ENCODE measurements at places on chromosomes 2 and 18. TPM values are rescaled to one million over a fixed set of nuclear protein-coding genes. Genes with fewer than 3 reads are reported as not detected.
A peak's percentile ranks its signal among the peaks of the same experiment; 100 is the strongest.

DNA sequence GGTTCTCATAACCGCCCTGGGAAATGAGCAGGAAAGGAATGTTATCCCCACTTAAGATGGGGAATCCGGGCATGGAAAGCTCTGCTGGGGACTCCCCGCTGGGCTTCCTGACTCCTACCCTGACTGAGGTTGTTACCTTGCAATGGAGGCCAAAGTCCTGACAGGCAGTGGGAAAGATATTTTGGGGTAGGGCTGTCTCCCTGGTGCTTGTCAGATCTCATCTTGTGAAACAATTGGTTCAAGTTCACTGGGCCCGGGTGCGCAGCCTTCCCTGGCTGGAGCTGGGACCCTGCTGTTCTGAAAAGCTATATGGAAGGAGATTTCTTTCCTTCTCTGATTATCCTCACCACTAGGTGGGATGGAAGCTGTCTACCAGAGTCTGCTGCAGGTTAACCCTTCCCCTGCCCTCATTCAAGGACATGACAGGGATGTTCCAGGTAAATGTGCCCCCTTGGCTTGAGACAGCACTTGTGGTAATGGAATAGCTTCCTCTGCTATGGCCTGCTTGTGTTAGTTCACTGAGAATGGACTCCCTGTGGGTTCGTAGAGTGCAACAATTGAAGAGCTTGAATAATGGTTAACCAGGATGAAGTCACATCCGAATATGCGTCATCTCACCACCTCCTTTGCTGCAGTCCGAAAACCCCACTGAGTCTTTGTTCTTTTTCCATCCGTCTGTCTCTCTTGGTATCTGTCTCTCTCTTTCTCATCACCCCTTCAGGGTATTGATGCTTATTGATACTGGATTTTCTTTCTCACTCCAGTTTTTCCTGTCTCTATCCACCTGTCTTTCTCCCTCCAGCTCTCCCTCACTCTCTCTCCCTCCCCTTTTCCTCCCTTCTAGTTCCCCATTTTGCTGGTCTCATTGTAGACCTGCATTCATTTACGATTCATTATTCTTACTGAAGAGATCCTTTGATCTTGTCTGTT is 67.8 kb upstream of the EPAS1 start:
- peak; percentile 90 for DNase-seq

DNA sequence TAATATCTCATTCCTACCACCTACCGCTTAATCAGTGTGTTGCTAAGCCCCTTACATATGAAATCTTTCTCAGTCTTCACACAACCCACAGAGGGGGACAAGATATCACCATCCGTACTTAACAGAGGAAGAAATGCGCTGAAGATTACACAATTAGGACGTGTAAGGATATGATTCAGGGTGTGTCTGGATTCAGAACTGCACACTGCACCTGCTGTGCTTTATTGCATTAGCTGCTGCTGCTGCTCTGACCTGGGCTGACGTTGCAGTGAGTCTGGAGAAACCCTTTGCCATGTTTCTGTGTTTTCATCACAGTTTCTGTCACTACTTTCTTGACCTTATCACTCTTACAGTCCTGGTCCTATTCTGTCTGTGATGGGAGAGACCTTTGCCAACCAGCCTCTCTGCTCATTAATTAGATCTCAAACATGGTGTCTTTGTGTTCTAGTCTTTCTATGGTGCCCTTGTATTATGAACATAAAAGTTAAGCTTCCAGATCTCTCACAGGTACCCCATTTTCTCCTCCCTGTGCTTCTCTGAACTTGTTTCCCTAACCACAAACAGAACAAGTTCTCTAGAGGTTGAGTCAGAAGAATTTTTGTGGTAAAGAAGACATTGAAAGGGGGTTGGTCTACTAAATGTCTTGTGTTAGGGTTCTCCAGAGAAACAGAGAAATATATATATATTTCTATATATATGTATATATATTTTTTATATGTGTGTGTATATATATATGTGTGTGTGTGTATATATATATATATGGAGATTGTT is 92.9 kb upstream of the CYP1B1 start:
- DNase-seq, result peak; percentile 87

GRCh38 chr2:7011356-7012083 is 94.3 kb downstream of the RNF144A start:
- peak; percentile 100 for DNase-seq

The TMEM87B gene
- total RNA-seq, result 27.2 TPM

DNA sequence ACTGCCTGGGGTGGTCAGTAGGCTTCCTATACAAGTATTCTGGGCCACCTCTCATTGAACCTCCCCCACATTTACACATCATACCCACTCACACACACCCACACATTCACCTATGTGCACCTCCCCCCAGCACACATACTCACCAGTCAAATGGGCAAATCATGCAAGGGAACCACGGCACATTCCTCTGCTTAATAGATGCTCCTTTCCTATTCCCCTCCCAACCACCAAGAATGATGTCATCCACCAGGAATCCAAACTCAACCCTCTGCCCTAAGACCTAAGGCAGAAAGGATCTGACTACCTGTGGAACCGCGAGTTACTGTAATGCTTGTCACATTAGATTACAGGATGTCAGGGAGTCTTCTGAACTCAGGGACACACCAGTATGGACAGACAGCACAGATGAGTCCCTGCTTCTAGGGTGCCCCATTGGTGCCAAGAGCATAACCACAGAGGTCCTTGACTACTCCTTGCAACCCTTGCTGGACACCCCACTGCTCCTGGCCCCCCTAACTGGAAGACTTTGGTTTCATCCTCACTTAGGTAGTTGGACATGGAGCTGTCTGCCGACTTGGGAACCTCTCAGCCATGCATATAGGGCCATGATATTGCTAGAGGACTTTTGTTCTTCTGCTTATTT is 21.5 kb upstream of the CAB39 start:
- DNase-seq, result peak; percentile 90

The MROH2A gene
- total RNA-seq, result not detected

The SIX3 gene
- 0.48 TPM for total RNA-seq

DNA sequence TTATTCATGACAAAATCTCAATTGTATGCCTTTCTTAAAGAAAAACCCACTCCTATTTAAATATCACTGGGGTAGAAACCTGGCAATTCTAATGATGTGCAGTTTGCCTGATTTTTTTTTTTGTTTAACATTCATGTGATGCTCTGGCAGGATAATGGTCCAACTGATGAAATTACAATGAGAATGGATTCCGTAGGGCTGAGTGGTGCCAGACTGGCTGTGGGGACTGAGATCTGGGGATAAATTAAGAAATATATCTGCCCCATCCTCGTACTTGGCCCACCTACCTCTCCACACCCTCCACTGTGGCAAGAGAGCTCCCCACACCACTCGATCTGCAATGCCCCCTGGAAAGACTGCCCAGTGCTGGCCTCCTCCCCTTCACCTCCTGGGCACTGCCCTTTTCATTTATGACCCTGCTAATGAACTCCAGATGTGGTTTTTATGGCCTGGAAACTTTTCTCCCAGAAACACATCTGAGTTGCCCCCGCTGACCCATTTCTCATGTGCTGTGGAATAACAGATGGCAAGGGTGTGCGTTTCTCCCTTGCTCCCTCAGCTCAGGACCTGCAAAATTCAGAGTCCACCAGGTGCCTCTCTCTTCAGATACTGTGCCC is 33.0 kb upstream of the RPL37A start:
- no peak for DNase-seq

DNA sequence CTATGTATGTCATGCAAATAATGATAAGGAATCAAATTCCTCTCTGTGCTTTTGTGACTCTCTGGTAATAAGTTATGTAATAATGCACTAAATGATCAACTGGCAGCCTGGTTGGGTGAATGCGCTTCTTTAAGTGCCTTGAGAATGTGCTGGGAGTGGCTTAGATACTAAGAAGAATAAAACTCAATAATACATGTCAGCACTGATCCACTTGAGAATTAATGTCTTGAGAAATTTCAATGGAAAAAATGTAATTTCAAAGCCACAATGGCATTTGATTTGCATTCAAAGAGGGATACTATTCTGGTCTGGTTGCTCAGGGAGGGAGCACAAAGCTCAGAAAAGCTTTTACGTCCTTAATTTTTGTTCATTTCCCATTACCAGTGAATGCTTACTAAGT is 137.7 kb upstream of the MMADHC start:
- no peak for DNase-seq

GRCh38 chr2:234823877-234824376 is 127.9 kb upstream of the SH3BP4 start:
- peak; percentile 100 for DNase-seq

DNA sequence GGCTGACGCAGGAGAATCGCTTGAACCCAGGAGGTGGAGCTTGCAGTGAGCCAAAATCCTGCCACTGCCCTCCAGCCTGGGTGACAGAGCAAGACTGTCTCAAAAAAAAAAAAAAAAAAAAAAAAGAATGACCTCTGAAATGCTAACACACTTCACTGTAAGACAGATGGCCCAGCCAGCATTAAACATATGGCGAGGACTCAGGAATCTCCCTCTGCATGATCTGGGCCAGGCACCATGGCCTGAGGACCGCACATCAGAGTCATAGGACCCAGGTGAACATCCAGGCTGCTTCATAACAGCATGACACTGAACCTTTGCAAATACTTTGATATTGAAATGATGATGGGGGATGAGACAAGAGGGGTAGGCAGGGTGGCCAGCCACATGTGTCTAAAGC is 56.1 kb upstream of the DNMT3A start:
- no peak for DNase-seq

DNA sequence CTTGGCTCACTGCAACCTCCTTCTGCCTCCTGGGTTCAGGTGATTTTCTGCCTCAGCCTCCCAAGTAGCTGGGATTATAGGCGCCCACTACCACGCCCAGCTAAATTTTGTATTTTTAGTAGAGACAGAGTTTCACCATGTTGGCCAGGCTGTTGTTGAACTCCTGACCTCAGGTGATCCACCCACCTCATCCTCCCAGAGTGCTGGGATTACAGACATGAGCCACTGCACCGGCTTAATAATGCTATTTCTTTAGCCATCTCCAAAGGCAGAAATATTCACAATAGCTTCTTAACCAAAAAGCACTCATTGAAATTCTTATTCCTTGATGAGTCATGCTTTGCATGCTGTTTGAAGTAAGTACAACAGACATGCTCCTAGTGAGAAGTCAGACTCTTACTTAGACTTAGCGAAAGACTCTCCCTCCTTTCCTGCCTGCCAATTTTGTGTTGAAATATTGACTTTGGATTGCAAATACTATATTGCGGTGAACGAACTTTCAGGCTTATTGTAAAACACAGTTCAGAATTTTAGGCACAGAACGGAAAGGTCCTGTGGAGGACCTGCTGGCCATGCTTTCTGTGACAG is 4.4 kb downstream of the ACTR3 start:
- DNase-seq, result peak; percentile 94

GRCh38 chr2:129181433-129181832 is 798.0 kb upstream of the RAB6C start:
- DNase-seq, result no peak

The CHRND gene
- not detected for total RNA-seq

The KCNE4 gene
- 0.34 TPM for total RNA-seq

The NFU1 gene
- 46.6 TPM for total RNA-seq

The LINC00305 gene
- not detected for total RNA-seq

The IL36A gene
- not detected for total RNA-seq

All from astrocyte (in vitro differentiated cells and primary cell).